T-cell (primary cell): ENCODE measurements at places on chromosomes 7 and 10.

DNA sequence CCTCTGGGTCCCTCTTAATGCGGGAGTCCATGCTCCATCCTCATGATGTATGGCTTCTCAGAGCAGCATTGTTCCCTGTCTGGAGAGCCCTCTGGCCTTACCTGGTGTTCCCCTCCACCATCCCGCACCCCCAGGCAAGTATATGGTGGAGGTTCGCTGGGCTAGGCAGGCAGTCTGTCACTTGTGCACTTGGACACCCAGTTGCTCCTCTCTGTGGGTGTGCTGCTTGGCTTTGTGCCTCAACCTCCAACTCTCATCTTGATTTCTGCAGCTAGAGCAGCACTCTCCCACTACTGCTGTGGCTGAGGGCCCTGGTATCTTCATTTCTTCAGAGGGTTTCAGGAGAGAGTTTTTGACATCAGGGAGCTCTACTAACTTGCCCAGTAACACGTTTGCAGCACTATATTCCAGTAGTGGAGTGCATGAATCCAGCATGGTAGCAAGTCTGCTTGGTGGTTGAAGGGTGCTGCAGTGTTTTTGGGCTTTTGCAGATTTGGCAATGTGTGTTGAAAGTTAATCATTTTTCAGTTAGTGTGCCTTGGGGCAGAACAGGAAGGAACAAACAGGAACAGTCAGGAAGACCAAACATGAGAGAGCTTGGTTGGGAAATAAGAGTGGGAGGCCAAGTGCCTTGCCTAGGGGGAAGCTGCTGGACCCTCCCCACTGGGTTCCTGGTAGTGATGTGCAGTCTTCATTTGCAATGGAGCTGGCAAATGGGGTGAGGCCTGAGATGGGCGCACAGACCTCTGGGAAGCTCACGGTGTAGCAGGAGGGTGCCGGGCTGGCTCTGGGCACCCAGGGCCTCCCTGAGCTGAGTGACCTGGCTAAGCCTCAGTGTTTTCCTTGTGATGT is 37.4 kb downstream of the TSPAN14 start:
- no peak for DNase-seq

GRCh38 chr7:92794391-92794790 is 42.0 kb downstream of the CDK6 start:
- DNase-seq = no peak

DNA sequence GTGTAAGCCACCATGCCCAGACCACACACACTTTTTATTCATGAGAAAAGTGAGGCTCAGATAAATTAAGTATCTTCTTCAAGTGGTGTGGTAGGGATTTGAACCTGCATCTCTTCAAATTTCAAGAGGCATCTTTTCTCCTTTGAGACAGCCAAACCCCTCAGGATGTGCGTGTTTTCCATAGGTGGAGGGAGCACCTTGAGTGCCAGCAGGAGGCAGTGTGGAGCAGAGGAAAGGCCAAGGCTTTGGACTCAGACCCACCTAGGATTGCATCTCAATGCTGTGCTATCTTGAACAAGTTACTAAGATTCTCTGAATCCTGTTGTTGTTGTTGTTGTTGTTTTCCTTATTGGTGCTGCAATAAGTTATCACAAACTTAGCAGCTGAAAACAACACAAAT is 40.2 kb upstream of the MYL10 start:
- no peak for DNase-seq

DNA sequence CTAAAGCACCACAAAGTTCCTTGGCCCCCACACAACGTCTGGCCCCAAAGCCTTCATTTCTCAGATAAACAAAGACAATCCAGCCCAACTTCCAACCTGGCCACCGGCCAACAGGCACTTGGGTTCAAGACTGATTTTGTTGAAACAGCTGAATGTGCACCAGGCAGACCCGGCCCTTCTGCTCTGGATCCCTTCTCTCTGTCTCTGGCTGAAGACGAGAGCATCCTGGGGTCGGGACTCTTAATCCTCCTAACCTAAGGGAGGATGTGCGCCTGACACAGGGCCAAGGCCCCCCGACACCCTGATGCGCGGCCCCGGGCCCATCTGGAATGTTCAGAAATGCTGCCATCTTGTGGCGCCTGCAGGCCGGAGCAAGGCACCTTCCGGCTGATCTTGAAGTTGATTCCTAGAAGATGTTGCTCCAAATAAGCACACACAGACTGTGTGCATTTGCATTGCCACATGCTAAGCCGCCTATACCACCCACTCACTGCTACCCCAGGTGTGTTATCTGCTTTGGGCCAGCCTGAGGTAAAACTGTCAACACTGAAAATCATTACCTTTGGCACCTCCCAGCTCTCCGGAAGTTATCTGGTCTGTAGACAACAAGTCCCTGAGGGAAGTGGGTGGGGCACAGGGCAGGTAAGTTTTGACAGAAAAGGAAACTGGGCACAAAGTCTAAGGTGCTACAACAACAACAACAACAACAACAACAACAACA is 98.4 kb upstream of the HABP2 start:
- DNase-seq = no peak

- DNase-seq = no peak
Observed at GRCh38 chr7:108613147-108613948, 43.7 kb downstream of the DNAJB9 start.

- DNase-seq = peak; percentile 48
Observed at GRCh38 chr10:9209105-9209798, 1154.8 kb downstream of the GATA3 start.

DNA sequence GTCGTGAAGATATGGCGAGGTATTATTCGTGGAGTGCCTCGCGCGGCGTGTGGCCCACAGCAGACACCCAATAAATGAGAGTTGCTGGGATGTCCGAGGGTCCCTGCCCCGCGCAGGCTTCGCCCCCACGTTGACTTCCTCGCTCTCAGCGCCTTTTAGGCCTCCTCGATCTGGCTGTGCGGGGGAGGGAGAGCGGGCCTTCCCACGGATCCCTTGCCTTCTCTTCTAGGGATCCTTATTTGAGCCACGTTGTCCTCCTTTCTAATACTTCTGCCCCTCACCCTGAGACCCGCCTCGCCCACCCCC is 660 bp downstream of the VCL start:
- no peak for DNase-seq

- DNase-seq = no peak
Observed at GRCh38 chr10:110680273-110681020, 36.3 kb downstream of the RBM20 start.

DNA sequence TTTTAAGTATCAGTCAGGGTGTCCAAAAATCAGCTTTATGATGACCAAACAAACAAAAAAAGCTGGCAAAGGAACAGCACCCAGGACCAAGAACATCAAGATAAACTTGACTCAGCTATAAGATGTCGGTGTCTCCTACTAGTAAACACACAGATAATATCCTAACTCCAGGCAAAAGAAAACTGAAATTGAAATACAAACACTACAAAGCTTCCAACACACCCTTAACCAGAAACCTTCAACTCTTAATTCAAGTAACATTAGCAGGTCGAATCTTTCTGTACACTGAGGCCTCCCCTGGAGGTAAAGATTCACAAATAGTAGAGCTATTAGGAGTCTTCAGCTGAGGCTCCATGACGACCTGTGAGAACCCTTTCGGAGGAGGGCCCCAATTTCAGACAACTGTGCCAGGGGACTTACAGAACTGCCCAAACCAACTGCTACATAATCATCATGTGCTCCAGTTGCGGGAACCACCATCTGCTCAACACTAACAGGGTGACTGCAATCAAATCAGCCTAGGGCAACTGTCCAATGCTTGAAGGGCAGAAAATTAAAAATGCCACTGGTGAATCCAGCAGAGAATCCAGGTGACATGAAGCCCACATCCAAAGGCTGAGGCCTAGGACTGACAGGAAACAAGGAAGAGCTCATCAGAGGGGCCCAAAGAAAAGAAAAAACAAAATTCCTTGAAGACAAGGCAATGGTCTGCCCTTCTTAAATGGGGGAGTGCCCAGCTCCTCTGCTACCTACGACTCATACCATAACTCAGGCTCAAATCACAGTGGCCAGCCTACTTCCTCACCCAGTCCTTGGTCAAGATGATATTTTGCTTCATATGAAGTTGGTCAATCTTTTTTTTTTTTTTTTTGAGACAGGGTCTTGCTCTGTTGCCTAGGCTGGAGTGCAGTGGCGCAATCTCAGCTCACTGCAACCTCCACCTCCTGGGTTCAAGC is 20.0 kb downstream of the XPNPEP1 start:
- DNase-seq = peak; percentile 17

GRCh38 chr7:137169282-137169698 is 174.2 kb downstream of the PTN start:
- no peak for DNase-seq

- DNase-seq = no peak
Observed at GRCh38 chr10:95988702-95989101, 54.7 kb upstream of the CCNJ start.

GRCh38 chr7:158123753-158124152 is 463.9 kb downstream of the PTPRN2 start:
- no peak for DNase-seq

GRCh38 chr7:20172736-20173334 is 44.3 kb downstream of the MACC1 start:
- DNase-seq = no peak

DNA sequence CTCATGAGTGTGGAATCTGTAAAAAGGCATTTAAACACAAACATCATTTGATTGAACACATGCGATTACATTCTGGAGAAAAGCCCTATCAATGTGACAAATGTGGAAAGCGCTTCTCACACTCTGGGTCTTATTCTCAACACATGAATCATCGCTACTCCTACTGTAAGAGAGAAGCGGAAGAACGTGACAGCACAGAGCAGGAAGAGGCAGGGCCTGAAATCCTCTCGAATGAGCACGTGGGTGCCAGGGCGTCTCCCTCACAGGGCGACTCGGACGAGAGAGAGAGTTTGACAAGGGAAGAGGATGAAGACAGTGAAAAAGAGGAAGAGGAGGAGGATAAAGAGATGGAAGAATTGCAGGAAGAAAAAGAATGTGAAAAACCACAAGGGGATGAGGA is 207.7 kb downstream of the ZEB1 start:
- no peak for DNase-seq

DNA sequence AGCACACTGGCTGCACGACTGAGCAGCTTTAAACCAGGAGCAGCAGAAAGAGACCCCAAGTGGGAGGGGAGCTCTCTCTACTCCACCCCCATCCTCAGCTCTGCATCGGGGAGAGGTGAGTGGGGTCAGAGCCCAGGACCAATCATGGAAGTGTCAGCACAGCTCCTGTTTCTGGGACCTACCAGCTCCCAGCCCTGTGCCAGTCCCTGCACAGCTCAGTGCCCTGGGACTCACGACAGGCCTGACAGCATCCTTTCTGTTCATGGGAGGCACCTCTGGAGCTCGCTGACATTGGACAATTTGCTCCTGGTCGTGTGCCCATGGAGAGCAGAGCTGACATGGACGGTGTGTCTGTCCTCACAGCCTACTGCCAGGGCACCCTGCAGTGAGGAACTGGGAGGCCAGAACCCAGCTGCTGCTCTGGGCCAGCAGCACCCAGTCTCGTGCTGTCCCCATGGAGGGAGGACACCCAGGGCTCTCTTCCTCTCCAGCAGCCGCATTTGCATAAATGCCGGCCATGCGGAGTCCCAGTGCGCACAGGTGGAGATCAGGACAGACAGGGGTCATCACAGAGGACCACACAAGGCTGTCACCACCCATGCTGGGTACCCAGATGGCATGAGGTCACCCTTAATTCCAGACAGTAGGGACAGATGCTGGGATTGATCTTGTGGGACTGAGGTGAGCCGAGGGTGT is 45.9 kb upstream of the MSMB start:
- no peak for DNase-seq

- DNase-seq = peak; percentile 84
Observed at GRCh38 chr7:27196287-27196767, 3.6 kb downstream of the HOXA13 start.

DNA sequence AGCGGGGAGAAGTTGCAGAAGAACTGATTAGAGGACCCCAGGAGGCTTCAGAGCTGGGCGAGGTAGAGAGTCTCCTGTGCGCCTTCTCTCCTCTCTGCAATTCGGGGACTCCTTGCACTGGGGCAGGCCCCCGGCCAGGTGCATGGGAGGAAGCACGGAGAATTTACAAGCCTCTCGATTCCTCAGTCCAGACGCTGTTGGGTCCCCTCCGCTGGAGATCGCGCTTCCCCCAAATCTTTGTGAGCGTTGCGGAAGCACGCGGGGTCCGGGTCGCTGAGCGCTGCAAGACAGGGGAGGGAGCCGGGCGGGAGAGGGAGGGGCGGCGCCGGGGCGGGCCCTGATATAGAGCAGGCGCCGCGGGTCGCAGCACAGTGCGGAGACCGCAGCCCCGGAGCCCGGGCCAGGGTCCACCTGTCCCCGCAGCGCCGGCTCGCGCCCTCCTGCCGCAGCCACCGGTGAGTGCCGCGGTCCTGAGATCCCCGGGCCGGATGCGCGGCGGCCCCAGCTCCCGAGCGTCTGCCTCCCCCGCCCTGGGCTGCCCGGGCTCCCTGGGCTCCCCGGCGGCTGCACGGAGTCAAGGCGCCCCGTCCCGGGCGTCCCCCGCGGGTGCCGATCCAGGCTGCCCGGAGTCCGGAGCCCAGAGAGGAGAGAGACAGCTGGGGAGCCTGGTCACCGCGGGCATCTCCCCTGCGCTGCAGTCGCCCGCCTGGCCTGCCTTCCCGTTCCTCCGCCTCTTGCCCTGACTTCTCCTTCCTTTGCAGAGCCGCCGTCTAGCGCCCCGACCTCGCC is at the start of gene PLAU:
PLAU (plus strand) TSS at position 369 of the 789 bp plus-strand sequence. CDS start 424 bp downstream, outside the sequence.
- no peak for DNase-seq

DNA sequence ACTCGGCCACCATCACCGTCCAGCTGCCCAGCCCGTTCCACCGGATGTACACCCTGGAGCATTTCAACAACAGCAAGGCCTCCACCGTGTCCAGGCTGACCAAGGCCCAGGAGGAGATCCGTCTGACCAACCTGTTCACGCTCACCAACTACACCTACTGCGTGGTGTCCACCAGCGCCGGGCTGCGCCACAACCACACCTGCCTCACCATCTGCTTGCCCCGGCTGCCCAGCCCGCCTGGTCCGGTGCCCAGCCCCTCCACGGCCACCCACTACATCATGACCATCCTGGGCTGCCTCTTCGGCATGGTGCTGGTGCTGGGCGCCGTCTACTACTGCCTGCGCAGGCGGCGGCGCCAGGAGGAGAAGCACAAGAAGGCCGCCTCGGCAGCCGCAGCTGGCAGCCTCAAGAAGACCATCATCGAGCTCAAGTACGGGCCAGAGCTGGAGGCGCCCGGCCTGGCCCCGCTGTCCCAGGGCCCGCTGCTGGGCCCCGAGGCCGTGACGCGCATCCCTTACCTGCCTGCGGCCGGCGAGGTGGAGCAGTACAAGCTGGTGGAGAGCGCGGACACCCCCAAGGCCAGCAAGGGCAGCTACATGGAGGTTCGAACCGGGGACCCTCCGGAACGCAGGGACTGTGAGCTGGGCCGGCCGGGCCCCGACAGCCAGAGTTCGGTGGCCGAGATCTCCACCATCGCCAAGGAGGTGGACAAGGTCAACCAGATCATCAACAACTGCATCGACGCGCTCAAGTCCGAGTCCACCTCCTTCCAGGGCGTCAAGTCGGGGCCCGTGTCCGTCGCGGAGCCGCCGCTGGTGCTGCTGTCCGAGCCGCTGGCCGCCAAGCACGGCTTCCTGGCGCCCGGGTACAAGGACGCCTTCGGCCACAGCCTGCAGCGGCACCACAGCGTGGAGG is 75.8 kb downstream of the ELFN1 start:
- DNase-seq = no peak
